ENCODE measurements at places on chromosomes 4 and X.

- DNase-seq = no peak
Measured at GRCh38 chr4:8778291-8778690, 93.3 kb downstream of the HMX1 start.

- DNase-seq = no peak
Measured at GRCh38 chr4:134622199-134622598, 420.6 kb upstream of the PABPC4L start.

DNA sequence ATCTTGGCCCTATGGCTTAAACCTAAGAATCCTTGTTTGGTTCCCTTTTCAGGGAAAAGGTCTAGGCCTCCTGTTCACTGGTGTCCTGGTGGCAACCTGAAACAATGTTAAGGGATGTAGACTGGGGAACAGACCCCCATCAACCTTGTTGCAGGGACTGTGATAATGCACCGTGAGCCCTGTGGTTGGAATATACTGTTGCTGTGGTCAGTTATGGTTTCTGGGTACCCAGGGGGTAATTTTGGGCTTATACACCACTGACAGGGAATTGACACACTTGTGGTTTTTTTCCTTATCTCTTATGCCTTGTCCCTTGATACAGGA, 64.0 kb upstream of the WDR1 start:
- DNase-seq = no peak

GRCh38 chr4:87580057-87580456, 28.3 kb upstream of the DSPP start:
- no peak for DNase-seq

- DNase-seq = no peak
Measured at GRCh38 chr4:7340553-7341433, 93.9 kb downstream of the PSAPL1 start.

- DNase-seq = no peak
Measured at GRCh38 chrX:11566173-11566572, 99.5 kb downstream of the ARHGAP6 start.

- no peak for DNase-seq
Measured at GRCh38 chrX:111394569-111394968, 17.4 kb downstream of the DCX start.

GRCh38 chr4:177555007-177555574, 112.9 kb upstream of the AGA start:
- DNase-seq = peak; percentile 32

DNA sequence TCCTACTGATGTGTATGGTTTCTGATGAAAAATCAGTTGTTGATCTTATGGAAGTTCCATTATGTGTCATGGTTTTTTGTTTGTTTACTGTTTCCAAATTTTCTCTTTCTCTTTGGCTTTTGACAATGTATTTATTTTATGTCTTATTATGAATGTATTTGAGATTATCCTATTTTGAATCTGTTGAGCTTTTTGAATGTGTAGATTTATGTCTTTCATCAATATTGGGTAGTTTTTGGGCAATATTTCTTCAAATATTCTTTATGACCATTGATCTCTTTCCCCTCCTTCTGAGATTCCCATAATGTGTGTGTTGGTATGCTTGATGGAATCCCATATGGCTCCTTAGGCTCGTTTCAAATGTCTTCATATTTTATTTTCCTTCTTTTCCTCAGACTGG, 80.5 kb upstream of the FAM47C start:
- no peak for DNase-seq

DNA sequence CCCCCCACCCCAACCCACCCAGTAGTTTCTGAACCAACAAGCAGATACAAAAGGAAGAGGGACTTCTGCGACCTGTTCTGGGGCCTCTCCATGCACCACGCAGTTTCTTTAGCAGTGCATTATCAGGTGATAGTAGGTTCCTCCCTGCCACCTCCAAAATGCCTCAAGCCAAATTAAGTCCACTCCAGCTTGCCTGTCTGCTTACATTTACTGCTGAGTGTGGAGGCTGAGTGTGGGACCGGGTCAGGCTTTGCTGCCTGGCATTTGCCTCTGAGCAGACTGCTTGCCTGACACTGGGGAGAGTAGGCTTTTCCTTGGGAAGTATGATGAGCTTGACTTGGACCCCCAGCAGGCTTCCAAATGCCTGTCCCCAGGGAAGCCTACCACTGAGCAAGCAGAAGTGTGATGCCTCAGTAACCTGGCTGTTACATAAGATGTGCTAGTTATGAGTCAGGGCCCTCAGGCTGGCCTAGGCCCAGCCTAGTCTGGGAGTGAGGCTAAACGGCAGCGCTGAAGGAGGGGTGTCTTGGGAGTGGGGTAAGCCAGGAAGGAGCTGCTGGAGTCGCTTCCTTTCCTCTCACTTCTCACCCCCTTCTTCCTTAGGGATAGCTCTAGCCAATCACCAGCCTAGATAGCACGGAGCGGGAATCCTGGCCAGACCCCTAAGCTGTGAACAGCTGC, 9.0 kb downstream of the TSC22D3 start:
- DNase-seq = peak; percentile 32

DNA sequence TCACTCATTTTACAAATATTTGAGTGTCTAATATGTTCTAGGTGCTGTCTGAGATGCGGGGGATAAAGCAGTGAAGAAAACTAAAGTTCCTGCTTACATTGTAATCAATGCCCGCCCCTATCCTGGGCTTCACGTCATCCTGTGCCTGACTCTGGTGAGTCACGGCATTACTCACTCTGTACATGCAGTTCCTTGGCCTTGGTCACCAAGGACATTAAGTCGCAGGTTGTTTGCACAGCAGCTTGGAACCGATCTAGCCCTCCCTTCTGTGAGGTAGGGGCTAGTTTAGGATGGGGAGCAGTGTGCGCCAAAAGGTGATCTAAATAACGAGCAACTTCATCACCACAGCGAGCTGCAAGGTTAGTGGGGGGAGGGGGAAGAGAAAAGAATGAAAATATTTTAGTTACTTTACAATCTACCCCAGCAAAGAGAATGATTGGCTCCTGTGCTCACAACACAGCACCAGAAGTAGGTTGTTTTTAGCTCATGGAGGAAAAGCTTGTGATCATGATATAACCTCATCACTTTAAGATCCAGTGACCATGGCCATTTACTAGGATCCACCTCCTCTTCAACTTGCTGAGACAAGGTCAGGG, 48.0 kb upstream of the HDAC8 start:
- peak; percentile 85 for DNase-seq

GRCh38 chrX:146154191-146154590, 336.6 kb downstream of the SLITRK2 start:
- no peak for DNase-seq

Measured in fibroblast of skin of back (primary cell).